Activated CD4-positive, alpha-beta T cell treated with anti-CD3 and anti-CD28 coated beads for 36 hours (primary cell): ENCODE measurements at places on chromosomes 5 and 9.

- peak; percentile 87 for DNase-seq
These were observed 32.6 kb upstream of the EGFL7 start for GRCh38 chr9:136629879-136630661.

DNA sequence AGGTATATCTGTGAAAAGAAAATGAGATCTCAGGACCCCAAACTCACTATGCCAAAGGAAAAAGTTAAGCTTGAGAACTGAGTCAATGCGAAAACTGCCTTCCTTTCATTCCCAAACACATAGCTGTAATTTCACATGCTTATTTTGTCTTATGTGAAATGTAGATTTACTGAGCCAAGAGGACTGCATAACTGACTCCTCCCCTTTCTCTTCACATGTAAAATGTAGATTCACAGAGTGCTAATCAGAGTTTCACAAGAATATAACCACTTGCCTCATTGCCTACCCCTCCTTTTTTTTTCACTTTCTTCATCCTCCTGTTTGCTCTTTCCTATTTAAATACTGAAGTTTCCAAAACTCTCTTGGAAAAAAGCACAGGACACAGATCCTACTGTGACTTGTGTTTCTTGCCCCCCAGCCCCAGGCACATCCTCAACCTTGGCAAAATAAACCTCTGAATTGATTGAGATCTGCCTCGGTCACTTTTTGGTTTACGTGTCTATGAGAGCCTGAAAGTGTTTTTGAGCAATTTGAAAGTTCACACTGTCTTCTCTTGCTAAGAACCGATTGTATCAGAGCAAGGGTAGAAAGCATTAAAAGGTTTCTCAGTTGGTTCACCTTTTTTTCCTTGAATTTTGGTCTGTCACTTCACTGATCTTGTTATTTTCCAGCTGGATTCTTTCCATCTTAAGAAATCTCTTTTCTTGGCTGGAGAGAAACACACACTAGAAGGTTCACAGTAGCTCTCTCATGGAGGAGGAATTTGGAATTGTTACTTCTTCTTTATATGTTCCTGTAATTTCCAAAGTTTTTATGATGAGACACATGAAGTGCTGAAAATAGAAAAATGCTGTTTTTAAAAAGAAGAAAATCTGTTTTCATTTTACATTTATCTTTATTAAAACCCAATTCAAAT is 44.8 kb upstream of the SNAPC3 start:
- DNase-seq: no peak

DNA sequence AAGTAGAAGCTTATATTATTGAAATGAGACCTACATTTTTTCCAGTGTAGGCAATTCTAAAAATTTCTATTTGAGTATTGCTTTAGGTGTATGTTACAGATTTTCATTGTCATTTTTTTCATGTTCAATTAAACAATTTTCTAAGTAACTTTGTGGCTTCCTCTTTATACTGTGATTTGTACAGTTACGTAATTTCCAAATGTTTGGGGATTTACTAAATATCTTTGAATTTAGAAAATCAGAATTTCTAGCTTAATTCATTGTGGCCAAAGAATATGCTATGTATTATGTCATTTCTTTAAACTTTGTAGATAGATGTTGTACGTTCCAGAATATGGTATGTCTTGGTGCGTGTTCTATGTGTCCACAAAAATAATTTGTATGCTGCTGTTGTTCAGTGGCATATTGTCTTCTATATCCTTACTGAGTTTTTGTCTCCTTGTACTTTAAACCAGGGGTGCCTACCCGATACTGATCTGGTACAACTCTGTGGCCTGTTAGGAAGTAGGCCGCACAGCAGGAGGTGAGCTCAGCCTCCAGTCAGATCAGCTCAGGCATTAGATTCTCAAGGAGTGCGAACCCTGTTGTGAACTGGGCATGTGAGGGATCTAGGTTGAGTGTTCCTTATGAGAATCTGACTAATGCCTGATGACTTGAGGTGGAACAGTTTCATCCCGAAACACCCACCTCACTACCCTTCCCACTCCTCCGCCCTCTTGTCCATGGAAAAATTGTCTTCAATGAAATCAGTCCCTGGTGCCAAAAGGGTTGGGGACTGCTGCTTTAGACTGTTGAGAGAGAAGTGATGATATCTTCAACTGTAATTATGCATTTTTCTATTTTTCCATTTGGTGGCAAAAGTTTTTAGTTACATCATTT is 63.5 kb downstream of the UBE2R2 start:
- no peak for DNase-seq

GRCh38 chr5:116865651-116866050 is 291.0 kb upstream of the SEMA6A start:
- DNase-seq: no peak

DNA sequence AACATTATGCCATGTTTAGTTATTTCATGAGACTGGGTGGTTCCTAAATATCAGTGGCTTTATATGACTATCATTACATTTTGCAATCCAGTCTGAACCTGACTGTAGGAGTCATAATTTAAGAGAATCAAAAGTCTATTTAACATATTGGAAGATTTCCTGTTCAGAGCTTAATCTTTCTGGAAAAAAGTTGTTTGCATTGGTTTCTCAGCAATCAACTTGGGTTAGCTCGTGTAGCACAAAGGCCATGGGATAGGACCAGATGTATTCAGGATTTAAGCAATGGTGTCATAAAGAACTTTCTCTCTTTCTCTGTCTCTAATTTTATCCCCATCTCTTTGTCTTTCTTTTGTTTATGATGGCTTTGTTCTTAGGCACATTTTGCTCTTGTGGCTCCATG is 296.0 kb upstream of the KCNN2 start:
- DNase-seq: no peak

- no peak for DNase-seq
These were observed 93.3 kb upstream of the CD180 start for GRCh38 chr5:67289763-67290521.

DNA sequence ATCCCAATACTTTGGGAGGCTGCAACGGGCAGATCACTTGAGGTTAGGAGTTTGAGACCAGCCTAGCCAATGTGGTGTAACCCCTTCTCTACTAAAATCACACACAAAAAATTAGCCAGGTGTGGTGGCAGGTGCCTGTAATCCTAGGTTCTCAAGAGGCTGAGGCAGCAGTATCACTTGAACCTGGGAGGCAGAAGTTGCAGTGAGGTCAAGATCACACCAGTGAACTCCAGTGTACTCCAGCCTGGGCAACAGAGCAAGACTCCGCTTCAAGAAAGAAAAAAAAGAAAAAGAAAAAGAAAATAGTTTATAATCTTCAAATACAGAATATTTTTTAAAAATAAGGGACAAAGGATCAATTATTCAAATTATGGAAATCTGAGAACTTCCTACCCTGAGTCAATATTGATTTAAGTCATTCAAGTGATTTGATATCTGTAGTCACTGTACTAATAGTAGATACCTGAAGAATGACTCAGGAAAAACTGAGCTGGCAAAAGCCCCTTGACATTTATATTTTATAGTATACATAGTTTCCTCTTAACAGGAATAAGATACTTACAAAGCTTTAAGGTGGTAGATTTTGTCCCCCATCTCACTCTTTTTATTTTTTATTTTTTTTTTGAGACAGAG is 61.8 kb downstream of the PTBP3 start:
- DNase-seq: no peak

- DNase-seq: no peak
These were observed 509.1 kb downstream of the RASEF start for GRCh38 chr9:82553654-82554366.

DNA sequence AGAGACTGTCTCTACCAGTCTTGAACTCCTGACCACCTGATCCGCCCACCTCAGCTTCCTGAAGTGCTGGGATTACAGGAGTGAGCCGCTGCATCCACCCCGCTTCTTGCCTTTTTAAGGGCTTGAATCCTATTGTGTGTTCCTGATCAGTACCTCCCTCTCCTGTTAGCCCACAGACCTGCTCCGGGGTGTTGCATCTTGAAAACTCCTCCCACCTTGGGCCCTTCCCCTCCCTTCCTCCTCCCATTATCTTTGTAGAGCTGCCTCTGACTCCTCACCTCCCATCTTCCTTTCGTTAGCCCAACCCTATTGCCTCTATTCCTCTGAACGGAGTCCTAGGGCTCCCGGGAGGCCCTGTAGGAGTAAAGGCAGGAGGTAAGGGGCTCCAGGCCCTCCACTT is 48.5 kb upstream of the NEK6 start:
- DNase-seq: no peak

- no peak for DNase-seq
These were observed 6.7 kb downstream of the AP3B1 start for GRCh38 chr5:78287833-78288232.

- no peak for DNase-seq
These were observed 292.4 kb downstream of the MAST4 start for GRCh38 chr5:66888613-66889012.

- peak; percentile 72 for DNase-seq
These were observed 6.8 kb upstream of the TRIM41 start for GRCh38 chr5:181215997-181216989.

- DNase-seq: peak; percentile 41
These were observed 764 bp upstream of the GRIN1 start for GRCh38 chr9:137138058-137138721.

GRCh38 chr9:91833096-91833877 is 116.7 kb downstream of the ROR2 start:
- DNase-seq: no peak

DNA sequence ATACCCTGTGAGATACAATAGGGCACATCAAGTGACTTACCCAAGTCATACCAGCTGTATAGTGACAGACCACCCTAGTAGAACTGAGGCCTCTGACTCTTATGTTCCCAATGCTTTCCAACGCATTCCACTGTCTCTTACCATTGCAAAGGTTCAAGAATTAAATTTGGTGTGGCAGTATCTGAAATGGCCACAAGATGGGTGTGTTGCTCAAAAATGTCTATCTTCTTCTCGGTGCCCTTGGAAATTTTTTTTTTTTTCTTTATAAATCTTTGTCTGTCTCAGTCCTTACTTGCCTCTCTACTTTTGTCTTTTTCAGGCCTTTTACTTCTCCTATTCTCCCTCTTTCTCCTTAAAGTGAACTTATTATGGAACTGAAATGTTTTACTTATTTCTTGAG is 48.4 kb downstream of the GPR21 start:
- DNase-seq: peak; percentile 34

DNA sequence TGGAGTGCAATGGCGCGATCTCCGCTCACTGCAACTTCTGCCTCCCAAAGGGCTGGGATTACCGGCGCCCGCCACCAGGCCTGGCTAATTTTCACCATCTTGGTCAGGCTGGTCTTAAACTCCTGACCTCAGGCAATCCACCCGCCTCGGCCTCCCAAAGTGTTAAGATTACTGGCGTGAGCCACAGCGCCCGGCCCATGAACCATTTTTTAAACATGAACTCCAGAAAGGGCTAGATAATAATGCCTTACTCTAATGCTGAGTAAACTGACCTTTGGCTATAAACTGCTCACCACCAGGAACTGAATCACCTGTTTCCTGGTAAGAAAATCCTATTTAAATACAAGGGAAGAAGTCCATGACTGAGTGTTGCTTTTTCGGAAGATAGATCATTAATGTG is 23.2 kb upstream of the DAB2 start:
- no peak for DNase-seq

DNA sequence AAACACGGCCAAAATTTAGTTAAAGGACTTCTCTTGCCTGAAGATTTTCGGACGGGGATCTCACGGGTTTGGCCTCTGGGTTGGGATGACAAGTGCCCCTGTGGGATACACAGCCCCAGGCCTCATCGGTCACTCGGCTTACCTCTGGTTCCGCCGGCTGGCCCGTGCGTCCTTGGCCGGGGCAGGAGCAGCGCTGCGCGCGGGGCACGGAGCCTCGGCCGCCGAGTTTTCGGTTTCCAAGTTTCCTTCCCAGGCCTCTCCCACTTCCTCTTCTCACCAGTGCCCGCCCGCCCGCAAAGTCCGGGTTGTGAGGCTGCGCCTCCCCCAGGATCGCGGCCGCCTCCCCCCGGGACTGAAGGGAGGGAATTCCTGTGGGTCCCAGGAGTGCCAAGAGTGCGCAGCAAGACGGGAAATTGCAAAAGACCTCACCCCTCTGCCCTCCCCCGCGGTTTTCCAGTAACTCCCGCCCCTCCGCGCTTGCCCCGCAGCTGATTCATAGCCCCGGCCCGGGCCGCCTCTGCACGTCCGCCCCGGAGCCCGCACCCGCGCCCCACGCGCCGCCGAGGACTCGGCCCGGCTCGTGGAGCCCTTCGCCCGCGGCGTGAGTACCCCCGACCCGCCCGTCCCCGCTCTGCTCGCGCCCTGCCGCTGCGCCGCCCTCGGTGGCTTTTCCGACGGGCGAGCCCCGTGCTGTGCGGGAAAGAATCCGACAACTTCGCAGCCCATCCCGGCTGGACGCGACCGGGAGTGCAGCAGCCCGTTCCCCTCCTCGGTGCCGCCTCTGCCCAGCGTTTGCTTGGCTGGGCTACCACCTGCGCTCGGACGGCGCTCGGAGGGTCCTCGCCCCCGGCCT is at the start of gene OSMR:
OSMR (plus strand) TSS at position 487 of the 853 bp plus-strand sequence. CDS start 23,033 bp downstream, outside the sequence.
- peak; percentile 72 for DNase-seq

GRCh38 chr5:114362977-114363761 is 1.3 kb downstream of the KCNN2 start:
- peak; percentile 7 for DNase-seq

DNA sequence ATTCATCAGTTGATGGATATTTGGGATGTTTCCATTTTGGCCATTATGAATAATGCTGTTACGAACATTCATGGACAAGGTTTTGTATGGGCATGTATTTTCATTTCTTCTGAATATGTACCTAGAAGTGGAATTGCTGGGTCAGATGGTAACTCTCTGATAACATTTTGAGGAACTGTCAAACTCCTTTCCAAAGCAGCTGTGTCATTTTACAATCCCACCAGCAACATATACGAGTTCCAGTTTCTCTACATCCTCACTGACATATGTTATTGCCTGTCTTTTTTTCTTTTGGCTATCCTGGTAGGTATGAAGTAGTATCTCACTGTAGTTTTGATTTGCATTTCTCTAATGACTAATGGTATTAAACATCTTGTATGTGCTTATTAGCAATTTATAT is 86.7 kb downstream of the PRKACG start:
- DNase-seq: no peak

- no peak for DNase-seq
These were observed 40.4 kb downstream of the GNAQ start for GRCh38 chr9:77991191-77991590.

DNA sequence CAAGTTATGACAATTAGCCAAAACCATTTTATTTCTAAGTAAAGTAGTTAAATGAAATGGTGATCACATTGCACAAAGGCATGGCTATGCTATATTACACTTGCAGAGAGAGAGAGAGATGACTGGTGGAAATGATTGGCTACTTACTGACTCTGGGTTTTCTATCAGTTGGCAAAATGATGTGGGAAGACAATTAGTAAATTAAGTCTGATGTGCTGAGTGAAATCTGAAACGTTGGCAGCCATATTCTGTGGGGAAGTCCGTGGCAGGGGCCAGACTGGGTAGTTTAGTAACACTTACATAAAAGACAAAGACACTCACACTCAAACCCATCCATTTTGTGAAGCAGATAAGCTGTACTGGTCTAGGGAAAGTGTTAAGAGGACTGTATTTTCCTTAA is 61.6 kb downstream of the ANXA1 start:
- peak; percentile 43 for DNase-seq

DNA sequence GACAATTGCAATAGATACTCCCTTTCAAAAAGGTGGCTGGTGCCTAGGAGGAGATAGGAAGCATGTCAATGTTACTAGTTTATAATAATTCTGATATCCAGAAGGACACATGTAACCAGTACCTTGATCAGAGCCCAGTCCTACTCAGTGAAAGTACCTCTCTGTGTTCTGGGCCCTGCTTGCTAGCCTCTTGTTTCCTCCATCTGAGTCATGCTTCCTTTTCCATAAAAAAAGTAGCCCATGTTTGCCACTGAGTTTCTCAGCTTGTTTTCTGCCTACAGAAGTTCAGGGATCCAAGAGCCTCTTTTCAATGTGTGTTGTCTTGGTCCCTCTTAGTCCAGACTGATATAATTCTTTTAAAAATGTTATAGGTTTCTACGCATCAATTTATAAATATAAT is 149.0 kb downstream of the SSBP2 start:
- DNase-seq: no peak
